ENCODE measurements at places on chromosomes 3 and 15.

DNA sequence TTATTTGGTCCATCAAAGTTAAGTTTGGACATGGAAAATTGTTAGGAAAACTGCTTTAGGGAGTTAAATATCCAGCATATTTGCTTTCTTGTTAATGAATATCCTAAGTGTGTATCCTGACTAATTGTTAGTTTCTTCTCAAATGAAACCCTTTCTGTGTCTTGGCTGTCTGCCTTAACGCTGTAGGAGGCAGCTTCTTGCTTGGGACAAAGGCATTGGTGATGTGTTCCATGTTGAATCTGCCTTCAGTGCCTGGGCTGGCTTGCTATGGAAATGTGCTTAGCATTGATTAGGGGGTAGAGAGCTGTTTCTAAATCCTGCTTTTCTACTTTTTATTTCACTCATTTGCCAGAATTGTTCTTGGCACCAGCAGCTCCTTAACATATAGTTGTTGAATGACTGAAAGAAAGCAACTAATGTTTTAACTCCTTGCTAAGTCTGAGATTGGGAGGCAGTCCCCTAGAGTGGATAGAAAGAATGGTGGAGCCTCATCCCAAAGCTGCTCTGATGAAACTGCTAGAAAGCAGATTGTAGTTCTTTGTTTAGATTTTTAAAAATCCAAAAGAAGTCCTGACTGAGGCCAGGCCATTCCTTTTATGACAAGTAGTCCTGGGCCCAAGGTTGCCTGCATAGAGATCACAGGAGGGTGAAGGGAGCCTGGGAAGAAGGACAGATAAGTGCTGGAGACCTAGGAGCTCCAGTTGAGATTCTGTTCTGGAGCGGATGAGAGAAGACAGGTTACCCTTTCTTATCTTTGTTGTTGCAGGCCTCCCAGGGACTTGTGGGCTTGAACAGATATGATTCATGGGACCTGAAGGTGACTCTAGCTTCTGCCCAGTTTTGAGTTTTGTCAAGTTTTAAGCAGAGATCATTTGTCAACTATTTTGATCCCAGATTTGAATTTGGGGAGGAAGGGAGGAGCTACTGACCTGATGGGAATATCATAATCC lies 39.3 kb downstream of the OXNAD1 start:
- DNase-seq = no peak

- no peak for DNase-seq
These were observed 171.0 kb upstream of the SLC24A5 start for GRCh38 chr15:47949815-47950214.

GRCh38 chr15:71802770-71803169 lies 7.6 kb upstream of the NR2E3 start:
- DNase-seq = no peak

GRCh38 chr3:111764645-111765091 lies 94.4 kb upstream of the PHLDB2 start:
- no peak for DNase-seq

- no peak for DNase-seq
These were observed 266.4 kb upstream of the HES1 start for GRCh38 chr3:193869221-193870201.

GRCh38 chr3:86554383-86554782 lies 436.6 kb downstream of the VGLL3 start:
- no peak for DNase-seq

- no peak for DNase-seq
These were observed 21.1 kb upstream of the ATP8B4 start for GRCh38 chr15:50140098-50140497.

DNA sequence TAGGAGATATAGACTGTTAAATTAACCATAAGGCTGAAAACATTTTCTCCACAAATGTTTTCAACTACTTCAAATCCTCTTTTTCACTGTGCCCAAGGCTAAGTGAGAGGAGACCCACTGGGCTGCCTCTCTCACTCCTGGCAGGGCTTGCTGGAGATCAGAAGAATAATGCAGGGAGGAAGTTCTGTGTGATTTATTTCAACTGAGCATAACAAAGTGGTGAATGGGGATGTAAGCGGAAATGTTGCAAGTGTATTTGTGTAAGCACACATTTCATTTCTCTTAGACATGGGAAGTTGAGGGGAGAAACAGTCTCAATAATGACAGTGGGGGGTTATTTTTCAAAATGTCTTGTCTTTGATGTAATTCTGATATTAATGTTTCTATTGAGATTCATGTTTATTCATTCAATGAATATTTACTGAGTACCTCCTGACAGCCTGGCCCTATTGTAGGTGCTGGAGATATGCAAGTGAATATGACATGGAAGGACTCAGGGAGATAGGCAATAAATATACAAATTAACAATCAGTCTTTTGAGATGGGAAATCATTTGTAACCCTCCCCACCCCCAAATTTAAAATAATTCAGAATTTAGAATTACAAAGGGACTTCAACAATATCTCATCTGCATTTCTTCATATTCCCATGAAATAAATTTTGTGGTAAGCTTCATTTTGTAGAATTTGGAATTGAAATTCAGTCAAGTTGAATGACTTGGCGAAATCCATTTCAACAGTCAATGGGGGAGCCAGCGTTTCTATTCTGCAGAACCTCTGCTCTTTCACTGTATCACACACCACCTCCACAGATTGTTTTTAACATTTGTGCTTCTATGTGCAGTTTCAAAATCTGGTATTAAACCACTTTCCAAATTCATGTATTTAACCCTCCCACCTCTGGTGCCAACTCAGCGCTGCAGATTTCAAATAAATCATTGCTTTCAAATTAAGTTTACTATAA lies 247.2 kb downstream of the SLC9A9 start:
- no peak for DNase-seq

DNA sequence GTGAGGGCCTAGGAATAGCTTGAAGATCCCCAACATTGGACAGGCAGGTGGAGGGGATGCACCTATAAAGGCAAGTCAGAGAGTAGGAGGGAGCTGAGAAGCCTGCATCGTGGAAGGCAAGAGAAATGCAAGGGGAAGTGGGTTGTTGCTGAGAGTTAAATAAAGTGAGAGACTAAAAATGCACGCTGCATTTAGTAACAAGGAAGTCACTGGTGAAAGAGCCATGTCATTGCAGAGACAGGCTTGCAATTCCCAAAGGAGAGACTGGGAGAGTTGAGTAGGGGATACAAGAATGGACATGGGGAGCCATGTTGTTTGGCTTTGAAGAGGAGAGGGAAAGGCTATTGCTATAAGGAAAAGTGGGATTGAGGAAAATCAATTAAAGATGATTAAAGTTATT lies 77.0 kb upstream of the HEG1 start:
- DNase-seq = no peak

- no peak for DNase-seq
These were observed 295.4 kb upstream of the RORA start for GRCh38 chr15:61524545-61524944.

- no peak for DNase-seq
These were observed 123.6 kb upstream of the PFN2 start for GRCh38 chr3:150094150-150094933.

GRCh38 chr3:46378426-46378942 lies 7.7 kb downstream of the CCR5 start:
- peak; percentile 38 for DNase-seq

DNA sequence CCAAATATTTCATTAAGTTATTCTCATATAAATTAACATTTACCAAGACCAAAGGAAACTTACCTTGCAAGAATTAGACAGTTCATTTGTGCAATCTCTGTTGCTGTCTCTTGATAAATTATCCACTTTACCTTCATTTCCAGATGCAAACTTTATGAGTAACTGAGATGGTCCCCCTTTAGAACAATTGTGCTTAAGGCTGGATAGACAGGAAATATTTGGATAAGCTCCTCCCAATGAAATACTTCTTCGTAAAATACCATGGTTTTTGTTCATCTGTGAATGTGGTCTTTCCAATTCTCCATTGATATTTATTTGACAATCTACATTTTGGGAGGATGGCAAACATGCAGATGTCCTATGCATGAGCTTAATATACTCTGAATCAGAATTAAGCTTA lies 78.2 kb downstream of the NEDD4 start:
- DNase-seq = no peak

GRCh38 chr3:70120357-70120966 lies 120.9 kb downstream of the SAMMSON start:
- peak; percentile 21 for DNase-seq

- no peak for DNase-seq
These were observed 131.8 kb upstream of the MCTP2 start for GRCh38 chr15:94099574-94099960.

- DNase-seq = no peak
These were observed 50.7 kb downstream of the TRA2B start for GRCh38 chr3:185887066-185887465.

DNA sequence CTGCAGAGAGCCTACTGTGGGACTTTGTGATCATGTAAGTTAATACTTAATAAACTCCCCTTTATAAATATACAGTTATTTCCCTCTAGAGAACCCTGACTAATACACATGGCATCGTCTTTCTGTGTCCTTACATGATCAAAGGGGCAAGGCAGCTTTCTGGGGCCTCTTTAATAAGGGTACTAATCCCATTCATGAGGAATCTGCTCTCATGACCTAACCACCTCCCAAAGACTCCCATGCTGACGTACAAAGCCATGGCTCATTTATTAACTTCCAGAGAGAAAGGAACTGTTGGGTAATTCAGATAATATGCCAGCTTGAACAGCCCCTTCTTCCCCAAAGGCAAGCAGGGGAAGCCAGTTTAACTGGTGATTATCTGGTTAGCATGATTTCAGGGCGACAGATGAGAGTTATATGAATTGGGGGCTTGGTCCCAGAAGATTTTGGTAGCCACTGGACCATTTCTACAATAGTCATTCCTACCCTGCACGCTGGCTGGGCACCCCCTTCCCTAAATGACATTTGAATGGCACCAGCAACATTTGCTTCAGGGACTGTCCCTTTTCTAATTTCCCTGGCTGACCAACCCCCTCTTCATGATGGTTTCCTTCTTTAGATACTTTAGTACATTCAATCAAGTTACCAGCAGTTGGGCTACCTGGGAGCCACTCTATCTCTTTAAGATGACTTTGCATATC lies 83.6 kb upstream of the C3orf80 start:
- no peak for DNase-seq

DNA sequence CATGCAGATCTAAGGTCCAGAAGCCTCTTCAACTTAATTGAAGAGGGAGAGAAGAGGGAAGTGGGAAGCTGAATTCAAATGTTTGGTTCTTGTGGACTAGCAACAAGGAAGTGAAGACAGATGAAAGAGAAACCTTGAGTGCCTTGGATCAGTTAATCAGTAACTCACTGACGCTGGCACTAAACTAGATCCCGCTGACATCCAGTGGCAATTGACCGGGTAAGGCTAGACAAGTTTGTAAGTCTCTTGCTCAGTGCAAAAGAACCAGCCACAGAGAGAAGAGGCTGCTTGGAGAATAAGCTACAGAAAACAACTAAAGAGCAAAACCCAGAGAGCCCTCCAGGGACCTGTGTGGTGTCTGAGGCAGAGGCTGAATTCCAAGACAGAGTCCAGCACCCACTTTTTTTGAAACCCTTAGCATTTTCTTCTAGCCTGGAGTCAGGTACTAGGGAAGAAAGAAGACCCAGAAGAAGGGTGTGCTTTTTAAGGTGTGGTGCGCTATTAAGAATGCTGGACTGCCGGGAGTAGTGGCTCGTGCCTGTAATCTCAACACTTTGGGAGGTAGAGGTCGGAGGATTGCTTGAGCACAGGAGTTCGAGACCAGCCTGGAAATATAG lies 6.9 kb downstream of the PLCH1 start:
- DNase-seq = no peak

DNA sequence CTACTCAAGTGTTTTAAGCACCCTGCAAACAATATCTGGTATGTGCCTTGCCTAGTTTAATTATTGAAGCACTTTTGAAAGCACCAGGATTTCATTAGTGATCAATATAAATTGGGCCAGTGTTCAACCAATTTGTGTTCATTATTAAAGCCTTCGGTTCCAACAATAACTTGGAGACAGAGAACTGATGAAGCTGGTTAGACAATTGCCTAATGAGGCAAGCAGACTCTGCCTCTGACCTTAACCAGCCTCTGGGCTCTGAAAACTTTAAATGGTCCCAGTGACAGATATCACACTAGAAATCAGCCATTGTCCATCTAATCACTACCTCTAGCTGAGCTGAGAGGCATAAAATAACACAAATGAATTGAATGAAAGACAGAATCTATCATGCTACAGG lies 139.9 kb upstream of the CNTN6 start:
- DNase-seq = no peak

- no peak for DNase-seq
These were observed 52.4 kb downstream of the PHLDB2 start for GRCh38 chr3:111911446-111911845.

DNA sequence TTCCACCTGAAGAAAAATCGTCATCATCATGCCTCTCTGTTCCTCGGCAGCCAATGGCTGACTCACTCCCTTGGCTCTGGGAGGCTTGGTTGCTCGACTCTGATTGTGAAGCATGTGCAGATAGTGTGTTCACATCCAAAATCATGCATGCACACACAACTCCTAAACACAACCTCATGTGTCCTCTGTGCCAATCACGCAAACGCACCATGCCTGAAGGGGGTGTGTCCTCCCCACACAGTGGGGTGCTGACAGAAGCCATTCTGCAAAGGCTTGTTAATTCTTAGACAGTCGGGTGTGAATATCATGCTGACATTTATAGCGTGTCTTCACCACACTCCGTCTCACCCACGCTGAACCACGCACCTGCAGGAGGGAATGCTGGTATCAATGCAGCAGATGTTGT lies 11.4 kb upstream of the CCDC174 start:
- DNase-seq = no peak

- DNase-seq = no peak
These were observed 2.6 kb upstream of the CDV3 start for GRCh38 chr3:133570937-133571320.

- DNase-seq = no peak
These were observed 2.7 kb downstream of the TM4SF18 start for GRCh38 chr3:149330609-149331331.

- DNase-seq = no peak
These were observed 982 bp upstream of the SCG3 start for GRCh38 chr15:51680321-51680720.

- DNase-seq = peak; percentile 54
These were observed 46.3 kb downstream of the SENP7 start for GRCh38 chr3:101466465-101467309.

DNA sequence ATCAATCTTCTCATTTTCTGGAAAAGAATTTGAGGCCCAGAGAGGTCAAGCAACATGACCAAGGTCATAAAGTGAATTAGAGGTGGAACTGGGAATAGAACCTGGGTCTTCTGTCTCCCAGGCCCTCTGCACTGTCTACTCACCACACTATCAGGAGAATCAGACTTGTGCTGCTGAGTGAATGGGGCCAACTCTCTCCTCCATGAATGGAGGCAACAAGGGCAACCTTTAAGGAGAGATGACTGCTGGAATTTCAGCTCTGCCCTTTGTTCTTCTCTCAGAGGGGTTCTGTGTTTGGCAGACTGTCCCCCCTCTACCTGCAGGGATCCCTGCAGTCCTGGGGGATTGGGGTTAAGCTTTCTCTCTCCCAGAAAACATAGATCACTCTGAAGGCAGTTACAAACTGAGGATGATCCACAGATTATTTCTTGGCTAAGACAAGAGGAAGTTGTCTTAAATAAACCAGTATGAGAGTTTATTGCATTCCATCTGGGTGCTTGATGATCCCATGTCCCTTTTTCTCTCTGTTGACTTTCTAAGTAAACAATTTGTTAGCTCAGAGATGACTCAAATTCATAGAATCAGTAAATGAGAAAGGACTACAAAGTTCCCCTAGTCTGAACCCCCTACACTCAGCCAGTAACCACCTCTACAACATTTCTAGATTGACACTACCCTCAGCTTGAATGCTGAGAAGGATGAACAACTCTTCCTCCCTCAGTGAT lies 99.0 kb upstream of the LIPC start:
- DNase-seq = no peak

Data from activated T-helper 9 cell treated with anti-CD3 and anti-CD28 coated beads, Interleukin-2, amount 50 U/mL, for 16 hours (primary cell).